ENCODE measurements at places on chromosomes 6 and 20. TPM values are rescaled to one million over a fixed set of nuclear protein-coding genes. Genes with fewer than 3 reads are reported as not detected.

- H3K27me3 ChIP-seq: no peaks in the 10 kb centered on the region
- H3K4me1 ChIP-seq: peaks cover 16% of the 10 kb centered on the region
- no peak overlapping the region for H3K27ac ChIP-seq
- no peak overlapping the region for H3K4me3 ChIP-seq
These were observed 33.2 kb upstream of the MARCKS start for GRCh38 chr6:113823916-113824315.

Gene BTBD9
- 14.9 TPM for total RNA-seq

Gene NEDD9
- total RNA-seq: 29.0 TPM

Gene GRIK2
- total RNA-seq: 4.8 TPM

DNA sequence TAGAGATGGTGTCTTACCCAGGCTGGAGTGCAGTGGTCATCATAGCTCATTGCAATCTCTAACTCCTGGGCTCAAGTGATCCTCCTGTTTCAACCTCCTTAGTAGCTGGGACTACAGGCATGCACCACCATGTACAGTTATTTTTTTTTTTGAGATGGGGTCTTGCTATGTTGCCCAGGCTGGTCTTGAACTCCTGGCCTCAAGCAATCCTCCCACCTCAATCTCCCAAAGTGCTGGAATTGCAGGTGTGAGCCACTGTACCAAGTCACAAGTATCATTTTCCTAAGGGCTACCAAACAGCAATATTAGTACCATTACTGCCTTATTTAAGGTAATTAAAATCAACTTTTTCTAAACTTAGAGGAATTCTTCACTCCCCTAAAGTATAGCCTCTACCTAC lies 49.4 kb downstream of the BACH2 start:
- no peak overlapping the region for H3K4me3 ChIP-seq
- H3K36me3 ChIP-seq: peaks cover 16% of the 10 kb centered on the region
- H3K27me3 ChIP-seq: no peaks in the 10 kb centered on the region

Gene CTAGE9
- not detected for total RNA-seq

DNA sequence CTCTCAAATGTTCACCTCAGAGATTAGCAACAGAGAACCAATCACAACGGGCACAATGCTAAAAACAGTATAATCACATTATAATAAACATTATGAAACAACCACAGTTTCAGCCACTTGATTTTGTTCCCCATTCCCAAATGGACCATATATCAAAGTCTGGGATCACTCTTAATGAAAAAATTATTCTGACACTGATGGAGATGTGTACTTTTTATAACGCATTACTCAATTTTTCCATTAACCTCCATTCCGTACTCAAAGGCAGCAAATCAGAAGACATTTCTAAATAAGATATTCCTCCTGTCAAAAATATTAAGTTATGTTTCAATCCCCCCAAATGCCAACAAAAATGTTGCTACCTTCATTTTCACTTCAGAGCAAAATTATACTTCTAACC lies 2.8 kb downstream of the CPNE1 start:
- H3K27ac ChIP-seq: peak overlapping the region; percentile 99
- peaks cover 13% of the 10 kb centered on the region for H3K36me3 ChIP-seq
- H3K4me3 ChIP-seq: peak overlapping the region; percentile 98
- H3K27me3 ChIP-seq: no peaks in the 10 kb centered on the region
- DNase-seq: no peak
- peaks cover 52% of the 10 kb centered on the region for H3K4me1 ChIP-seq

GRCh38 chr20:63714858-63715257 lies 7.0 kb downstream of the ZGPAT start:
- H3K36me3 ChIP-seq: peaks cover 60% of the 10 kb centered on the region
- H3K27me3 ChIP-seq: no peaks in the 10 kb centered on the region
- no peak overlapping the region for H3K27ac ChIP-seq
- H3K4me3 ChIP-seq: no peak overlapping the region

Measured in type B pancreatic cell (in vitro differentiated cells).